Right atrium auricular region (tissue), 2 donors: ENCODE measurements at places on chromosomes 7 and 10. TPM values are rescaled to one million over a fixed set of nuclear protein-coding genes. Genes with fewer than 3 reads are reported as not detected.

AMPH gene
- 9.0 TPM for total RNA-seq

TAS2R3 gene
- total RNA-seq: not detected

EN2 gene
- not detected for total RNA-seq

TAS2R41 gene
- total RNA-seq: not detected

SLC26A3 gene
- total RNA-seq: not detected

ZNF800 gene
- 24.9 TPM for total RNA-seq

CYP17A1 gene
- total RNA-seq: 0.47 TPM
